ENCODE measurements at places on chromosomes 12 and 14.

- DNase-seq: no peak
Measured at GRCh38 chr12:110348431-110349059, 55.0 kb downstream of the ANAPC7 start.

- no peak for DNase-seq
Measured at GRCh38 chr14:33693237-33693636, 257.6 kb downstream of the EGLN3 start.

GRCh38 chr12:25743679-25744215 is 190.7 kb upstream of the LMNTD1 start:
- no peak for DNase-seq

GRCh38 chr12:92065018-92065499 is 80.6 kb downstream of the BTG1 start:
- no peak for DNase-seq

- no peak for DNase-seq
Measured at GRCh38 chr14:58215191-58215914, 15.4 kb downstream of the ACTR10 start.

DNA sequence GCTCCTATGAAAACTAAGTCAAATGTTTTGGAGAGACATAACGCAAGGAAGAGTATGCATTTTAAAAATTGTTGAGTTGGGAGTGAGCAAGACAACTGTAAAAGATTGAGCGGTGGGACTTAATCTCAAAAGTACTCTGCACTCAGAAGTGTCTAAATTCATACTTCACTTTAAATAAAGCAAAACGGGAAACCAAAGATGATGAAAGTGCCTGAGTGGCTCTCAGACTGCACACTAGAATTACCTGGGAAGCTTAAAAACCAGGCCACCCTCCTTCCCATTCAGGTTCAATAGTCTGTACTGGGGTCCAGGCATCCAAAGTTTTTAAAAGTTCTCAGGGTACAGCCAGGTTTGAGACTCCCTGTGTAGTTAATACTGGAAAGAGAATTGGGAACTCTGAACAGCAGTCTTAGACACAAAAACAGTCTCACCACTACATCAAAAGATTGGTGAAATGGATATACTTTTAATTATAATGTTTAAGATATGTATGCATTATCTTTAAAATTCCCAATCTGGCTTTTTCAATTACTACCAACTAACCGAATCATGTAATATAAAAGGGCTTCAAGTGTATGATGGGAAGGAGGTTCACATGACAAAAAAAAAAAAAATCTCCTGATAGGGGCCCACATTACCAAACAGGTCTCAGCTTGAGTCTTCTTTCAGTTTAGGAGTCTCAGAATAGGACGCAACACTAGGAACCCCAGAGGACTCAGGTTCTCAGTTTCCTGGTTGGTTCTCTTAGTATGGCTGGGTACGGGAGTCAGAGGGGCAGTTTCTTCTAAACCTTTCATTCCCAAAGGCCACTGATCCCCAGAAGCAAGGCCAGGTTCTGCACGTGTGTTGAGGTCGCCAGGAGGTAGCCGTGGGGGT is 1.0 kb downstream of the HOMEZ start:
- DNase-seq: no peak

GRCh38 chr12:45122768-45123380 is 72.0 kb upstream of the DBX2 start:
- DNase-seq: no peak

GRCh38 chr14:50530794-50531365 is 1.5 kb downstream of the MAP4K5 start:
- DNase-seq: no peak

DNA sequence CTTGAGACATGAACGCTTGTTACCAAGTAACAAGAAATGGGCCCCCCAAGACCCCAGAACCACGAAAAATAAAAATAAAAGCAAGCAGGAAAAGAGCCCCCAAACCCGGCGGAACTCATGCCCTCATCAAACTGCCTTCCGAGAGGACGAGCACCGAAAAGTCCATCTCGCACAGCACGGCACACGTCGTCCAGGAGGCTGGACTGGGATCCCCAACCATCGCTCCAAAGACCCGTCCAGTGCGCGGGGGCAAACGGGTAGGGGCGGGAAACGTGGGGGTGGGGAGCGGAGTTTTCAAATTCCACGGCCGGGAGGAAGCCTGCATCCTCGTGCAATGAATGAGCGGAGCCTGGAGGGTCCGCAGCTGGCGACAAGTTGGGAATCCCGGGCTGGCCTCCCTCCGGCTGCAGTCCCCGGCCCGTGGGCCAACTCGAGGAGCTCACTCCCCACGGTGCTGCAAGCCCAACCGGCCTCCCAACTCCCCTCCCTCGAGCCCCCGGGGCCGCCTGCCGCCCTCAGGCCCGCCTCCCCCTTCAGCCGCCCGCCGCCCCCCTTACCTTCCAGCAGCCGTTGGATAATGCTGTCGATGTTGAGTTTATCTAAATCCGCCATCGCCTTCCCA is 484 bp downstream of the PPP1CC start:
- no peak for DNase-seq

DNA sequence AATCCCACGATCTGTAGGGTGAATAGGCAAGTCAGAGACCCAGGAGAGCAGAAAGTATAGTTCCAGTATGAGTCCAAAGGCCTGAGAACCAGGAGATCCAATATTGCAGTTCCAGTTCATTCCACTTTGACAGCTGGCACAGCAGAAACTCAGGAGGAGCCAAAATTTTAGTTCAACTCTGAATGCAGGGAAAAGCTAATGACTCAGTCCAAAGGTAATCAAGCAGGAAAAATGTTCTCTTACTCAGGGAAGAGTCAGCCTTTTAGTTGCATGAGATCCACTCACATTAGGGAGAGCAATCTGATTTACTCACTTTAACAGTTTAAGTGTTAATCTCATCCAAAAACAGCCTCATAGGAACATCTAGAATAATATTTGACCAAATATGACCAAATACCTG is 130.2 kb upstream of the LRFN5 start:
- DNase-seq: no peak

GRCh38 chr14:31489691-31490090 is 1.9 kb upstream of the GPR33 start:
- no peak for DNase-seq

GRCh38 chr12:75774261-75775052 is 257.1 kb downstream of the PHLDA1 start:
- DNase-seq: no peak
